Head of caudate nucleus (tissue), 42 donors: ENCODE measurements at places on chromosomes 13 and 19.

DNA sequence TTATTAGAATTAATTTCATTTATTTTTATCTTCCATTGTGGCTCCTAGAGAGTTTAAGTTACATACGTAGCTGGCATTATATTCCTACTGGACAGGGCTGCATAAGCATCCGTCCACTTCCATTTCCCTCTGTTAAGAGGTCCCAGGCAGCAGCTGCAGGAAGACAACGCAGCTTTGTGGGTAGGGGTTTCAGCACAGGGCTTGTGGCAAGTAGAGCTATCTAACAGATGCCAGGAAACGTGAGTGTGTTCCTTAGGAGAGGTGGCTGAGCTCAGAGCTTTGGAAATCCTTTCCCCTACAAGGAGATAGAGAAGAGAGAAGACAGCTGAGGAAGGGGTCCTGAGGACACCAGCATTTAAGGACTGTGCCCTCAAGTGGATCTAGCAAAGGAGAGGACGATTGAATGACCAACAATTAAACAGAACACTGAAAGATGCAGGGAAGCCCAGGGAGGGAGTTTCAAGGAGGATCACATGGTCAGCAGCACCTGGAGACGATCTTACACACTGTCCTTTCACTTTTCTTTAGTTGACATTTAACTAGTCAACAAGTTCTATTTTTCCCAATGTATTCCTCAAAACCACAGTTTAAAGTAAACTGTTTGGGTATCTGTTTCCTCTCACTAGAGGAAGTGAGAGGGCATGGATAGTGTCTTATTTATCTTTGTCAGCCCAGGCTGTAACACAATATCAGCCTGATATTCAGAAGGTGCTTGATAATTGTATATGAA is 2.3 kb upstream of the N4BP2L1 start:
- DNase-seq: no peak

DNA sequence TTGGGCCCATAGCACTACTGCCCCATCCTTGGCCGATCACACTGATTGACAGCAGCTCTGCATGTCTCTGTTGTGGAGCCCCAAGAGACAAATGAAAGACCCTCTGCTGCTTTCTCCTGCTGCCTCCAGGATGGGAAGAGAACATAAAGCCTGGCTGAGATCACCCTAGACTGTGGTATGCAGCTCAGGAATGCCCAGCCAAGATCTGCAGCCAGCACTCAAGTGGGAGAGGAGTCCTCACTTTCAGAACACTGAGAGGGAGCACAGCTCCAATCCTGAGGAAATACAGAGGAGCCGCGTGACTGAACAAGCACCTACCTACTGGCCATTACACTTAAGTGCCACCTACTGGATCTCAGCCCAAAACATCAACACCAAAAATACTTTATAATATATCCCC is 203.0 kb downstream of the POSTN start:
- no peak for DNase-seq

- no peak for DNase-seq
These were observed 29.0 kb downstream of the CAPS start for GRCh38 chr19:5943045-5943444.

DNA sequence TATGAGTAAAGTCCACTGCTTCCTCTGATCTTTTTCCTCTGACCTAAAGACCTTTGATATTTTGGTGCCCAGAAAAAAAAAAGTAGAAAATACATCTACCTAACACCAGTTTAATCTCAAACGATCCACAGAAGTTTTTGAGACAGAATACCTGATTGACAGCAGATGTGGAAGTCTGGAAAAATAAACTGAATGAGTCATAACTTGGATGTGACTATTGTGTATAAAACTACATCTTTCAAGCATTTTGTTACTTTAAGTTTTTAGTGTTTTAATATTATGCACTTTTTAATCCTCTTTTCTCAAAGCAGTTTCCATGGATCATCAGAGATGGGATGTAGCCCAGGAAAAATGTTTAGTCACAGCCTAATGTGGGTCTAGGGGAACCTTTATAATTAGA is 216.1 kb downstream of the SLITRK1 start:
- no peak for DNase-seq

DNA sequence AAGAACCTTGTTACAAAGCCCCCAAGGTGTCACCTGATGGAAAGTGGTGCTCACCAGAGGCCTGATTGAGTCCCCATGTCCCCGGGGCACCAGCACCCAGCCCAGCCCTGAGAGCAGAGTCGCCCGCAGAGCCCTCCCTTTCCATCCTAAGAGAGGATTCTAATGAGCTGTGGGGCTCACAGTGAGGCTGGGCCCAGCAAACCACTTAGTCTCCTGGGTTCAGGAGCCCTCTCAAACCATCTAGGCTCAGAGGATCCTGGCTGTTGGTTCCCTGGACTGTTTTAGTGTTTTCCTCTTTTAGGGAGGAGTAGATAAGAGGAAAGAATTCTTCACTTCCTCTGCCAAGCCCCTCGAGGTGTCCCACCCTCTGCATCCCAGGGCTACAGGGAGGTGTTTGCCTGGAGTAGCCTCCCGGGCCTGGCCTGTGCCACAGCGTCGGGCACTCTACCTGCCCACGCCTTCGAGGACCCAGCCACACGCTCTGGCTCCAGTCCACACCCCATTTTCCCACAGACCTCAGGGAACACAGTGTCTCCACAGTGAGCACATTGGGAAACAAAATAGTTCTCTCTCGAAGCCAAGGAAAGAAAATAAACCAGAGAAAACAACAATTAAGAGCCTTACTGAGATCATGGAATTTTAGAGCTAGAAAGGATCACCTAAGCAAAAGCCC is 34.4 kb downstream of the DHRS12 start:
- no peak for DNase-seq
